ENCODE measurements at places on chromosomes 2 and 18.
A peak's percentile ranks its signal among the peaks of the same experiment; 100 is the strongest.

GRCh38 chr2:216183462-216183861 is 74.3 kb downstream of the XRCC5 start:
- no peak for DNase-seq

GRCh38 chr2:122167515-122167914 is 412.1 kb downstream of the TSN start:
- DNase-seq: no peak

- no peak for DNase-seq
Observed at GRCh38 chr2:48479915-48480314, 50.0 kb upstream of the STON1 start.

DNA sequence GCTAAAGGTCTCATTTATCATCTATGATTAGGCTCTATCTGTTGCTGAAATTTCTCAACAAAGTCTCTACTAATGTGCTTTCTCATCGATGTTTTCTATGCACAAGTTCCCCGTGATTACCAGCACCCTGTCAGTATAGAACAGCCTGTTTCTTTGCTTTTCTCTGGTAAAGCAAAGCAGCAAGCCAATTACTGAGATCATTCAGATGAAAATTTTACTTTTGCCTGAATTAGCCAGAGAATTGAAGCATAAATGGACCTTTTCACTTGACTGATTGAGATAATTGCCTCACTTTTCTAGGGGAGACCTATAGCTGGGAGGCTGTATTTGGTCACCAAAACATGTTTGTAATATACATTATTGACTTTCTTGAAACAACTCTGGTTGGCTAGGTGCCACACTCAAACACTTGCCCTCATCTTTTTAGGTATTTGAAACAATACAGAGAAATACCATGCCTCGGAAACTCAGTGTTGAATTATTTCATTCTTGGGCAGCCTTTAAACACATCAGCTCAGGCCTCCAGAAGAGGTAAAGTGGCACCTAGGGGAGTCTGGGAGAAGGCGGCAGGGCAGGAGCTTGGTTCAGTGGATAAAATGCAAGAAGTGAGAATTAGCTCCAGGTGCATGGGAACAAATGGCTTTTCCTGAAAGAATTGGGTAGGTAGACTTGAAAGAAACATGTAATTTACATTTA is 96.2 kb downstream of the GALNT3 start:
- DNase-seq: no peak

- DNase-seq: no peak
Observed at GRCh38 chr2:231058761-231059550, 2.3 kb downstream of the PSMD1 start.

GRCh38 chr2:210553373-210553772 is 3.0 kb upstream of the CPS1 start:
- no peak for DNase-seq

DNA sequence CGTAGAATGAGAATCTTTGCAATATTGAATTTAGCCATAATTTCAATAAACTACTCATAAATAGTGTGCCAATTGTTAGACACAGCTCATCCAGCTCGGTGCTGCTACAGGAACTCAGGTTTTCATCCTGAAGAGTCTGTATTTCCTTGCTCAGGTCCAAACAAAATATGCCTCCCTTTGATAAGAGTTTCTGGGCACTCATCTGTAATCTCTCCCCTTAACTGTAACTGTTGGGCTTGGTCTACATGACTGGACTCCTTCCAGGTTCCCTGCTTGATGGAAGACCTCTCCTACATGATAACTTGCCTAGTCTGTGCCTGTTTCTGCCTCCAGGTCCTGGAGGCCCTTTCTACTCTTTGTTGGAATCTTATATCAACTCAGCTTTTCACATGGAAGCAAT is 57.9 kb downstream of the GCA start:
- no peak for DNase-seq

DNA sequence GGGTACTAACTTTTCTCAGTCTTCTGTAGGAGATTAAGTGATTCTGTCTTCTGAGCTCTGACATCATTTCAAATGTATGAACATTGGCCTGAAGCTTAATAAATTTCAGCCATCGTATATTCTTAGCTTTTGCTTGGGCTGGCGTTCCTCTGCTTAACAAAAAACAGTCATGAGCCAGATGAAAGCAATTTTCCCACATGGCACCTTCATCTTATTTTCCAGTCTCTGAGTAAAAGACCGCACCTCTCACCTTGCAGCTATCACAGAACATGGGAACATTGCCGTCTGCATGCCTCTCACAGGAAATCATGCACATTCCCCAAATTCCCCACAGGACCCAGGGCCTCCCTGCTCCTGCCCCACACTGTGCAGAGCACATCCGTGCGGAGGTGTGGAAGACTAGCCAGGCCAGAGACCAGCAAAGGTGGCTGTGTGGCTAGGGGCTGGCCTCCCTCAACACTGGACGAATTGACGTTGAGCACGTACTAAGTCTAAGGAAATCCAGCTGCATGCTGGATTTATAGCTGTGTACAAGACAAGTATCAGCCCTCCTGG is 531.8 kb upstream of the ID2 start:
- no peak for DNase-seq

DNA sequence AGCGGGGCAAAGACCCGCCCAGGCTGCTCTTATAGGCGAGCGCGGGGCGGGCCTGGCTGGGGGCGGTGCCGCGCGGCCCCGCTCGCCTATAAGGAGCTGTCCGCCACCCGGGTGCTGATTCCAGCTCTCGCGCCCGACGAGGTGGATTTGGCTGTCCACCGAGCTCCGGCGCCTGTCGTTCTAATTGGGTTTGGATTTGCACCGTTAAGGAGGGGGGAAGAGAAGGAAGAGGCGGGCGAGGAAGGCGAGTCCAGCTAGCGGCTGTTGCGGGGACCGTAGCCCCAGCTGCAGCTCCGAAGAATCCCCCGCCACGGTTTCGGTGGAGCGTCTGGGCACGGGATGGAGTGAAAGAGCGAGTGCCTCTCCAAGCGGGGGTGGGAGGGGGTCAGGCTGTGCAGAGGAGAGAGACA is at the start of gene CNTNAP5:
CNTNAP5 (plus strand) TSS at position 117 of the 410 bp plus-strand sequence. CDS start 364 bp downstream, outside the sequence.
- peak; percentile 5 for DNase-seq

DNA sequence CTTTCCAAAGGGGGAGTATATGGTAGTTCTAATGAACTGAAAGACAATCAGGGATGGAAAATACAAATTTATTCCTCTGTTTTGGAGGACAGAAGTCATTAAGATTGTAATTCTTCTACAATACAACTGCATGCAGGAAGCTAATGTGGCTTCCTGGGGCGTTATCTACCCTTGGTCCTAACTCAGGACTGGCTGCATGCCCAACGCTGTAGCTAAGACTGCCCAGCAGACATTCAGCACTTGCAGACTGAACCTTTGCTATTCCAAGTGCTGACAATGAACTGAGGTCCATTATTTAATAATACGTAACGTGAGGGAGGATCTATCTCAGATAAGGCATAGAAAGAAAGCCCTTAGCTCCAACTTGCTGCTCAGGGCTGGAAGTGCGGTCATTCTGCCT is 53.2 kb downstream of the ZAP70 start:
- no peak for DNase-seq

- no peak for DNase-seq
Observed at GRCh38 chr2:164710837-164711765, 89.8 kb upstream of the GRB14 start.

DNA sequence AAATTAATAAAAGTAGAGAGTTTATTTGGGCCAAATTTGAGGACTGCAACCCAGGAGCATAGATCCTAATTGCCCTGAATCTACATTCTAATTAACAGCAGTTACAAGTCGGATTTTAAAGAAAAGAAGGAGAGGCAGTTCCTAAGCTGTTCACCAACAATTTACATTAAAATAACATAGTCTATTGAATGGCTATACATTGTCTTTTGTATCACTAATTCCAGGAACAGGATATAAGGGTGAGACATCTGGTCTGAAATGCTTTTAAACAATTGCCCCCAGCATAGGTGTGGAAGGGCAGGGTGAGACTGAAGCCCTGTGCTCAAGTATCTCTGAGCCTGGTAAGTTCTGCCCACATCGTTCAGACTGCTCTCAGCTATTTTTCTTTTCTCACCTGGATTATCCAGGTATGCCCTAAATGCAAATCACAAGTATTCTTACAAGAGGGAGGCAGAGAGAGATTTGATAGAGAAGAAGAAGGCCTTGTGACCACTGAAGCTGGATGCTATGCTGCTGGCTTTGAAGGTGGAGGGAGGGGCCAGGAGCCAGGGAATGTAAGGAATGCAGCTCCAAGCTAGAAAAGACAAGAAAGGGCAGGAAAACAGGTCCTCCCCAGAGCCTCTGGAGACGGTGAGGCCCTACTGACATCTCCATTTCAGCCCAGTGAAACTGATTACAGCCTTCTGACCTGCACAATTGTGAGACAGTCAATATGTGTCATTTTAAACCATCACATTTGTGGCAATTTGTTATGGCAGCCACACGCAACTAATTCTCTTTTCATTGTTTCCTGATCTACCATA is 189.4 kb upstream of the ARL4C start:
- DNase-seq: no peak

- DNase-seq: no peak
Observed at GRCh38 chr18:69969491-69969890, 21.8 kb upstream of the CD226 start.

Measured in activated CD4-positive, alpha-beta T cell treated with anti-CD3 and anti-CD28 coated beads, Interleukin-2, amount 50 U/mL, for 48 hours (primary cell).